ENCODE measurements at places on chromosomes 12 and 14.

GRCh38 chr14:21073921-21074320 lies 3.8 kb downstream of the ARHGEF40 start:
- no peak for DNase-seq

DNA sequence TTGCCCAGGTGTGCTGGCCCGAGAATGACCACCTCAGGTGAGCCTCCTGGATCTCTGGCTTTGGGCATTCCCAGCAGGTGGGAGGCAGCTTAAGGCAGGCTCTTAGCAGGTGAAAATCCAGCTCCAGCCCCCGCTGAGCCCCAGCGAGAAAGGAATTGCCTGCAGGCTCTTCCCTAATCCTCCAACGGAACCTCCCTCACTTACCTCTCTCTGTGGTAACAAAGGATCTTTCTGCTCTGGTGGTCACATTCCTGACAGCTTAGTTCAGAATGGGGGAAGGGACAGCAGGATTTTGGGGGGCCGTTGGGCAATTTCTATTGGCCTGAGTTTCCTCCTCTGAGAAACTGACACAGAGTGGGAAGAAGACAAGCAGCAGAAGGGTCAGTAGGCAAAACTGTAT lies 116.0 kb upstream of the LHX5 start:
- DNase-seq, result no peak

DNA sequence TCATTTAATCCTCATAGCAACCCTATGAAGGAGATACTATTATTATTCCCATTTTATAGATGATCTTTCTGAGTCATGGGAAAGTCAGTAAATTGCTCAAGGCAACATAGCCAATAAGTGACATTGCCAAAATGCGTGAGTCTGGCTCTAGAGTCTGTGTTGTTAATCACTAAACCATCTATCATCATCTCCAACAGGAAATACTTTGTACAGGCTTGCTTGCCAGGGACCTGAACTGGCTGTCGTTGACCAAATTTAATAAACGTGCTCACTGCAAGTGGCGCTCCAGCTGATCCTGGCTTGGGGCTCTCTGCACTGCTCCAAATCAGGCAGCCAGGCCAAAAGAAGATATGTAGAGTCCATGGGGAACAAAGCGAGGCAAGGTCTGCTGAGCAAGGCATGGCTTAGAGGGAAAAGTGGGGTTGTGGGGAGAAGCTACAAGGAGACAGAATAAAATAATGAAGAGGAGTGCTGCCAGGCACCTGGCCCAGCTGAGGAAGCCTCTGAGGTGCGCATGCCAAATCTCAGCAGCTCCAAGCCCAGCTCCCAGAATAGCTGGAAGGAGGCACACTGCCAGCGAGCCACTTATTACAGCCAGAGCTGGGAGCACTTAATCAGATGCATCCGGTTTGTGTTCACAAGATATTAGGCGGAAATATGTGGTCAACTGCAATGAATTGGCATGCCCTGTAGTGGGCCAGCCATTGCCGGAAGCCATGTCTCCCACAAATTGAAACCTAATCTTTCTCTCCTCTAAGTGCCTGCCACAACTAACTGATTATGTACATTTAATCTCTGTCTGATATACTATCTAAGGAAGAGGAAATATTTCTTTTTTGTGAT lies 43.3 kb upstream of the PTPRO start:
- DNase-seq, result no peak

GRCh38 chr14:63709589-63709988 lies 18.3 kb downstream of the SGPP1 start:
- no peak for DNase-seq

GRCh38 chr12:51986834-51987233 lies 19.9 kb upstream of the TAMALIN start:
- no peak for DNase-seq

- no peak for DNase-seq
Measured at GRCh38 chr12:47205532-47206449, 126.0 kb upstream of the AMIGO2 start.

- no peak for DNase-seq
Measured at GRCh38 chr14:30708157-30708556, 86.0 kb downstream of the SCFD1 start.

- peak; percentile 71 for DNase-seq
Measured at GRCh38 chr14:31927348-31927832, 149.7 kb upstream of the ARHGAP5 start.

DNA sequence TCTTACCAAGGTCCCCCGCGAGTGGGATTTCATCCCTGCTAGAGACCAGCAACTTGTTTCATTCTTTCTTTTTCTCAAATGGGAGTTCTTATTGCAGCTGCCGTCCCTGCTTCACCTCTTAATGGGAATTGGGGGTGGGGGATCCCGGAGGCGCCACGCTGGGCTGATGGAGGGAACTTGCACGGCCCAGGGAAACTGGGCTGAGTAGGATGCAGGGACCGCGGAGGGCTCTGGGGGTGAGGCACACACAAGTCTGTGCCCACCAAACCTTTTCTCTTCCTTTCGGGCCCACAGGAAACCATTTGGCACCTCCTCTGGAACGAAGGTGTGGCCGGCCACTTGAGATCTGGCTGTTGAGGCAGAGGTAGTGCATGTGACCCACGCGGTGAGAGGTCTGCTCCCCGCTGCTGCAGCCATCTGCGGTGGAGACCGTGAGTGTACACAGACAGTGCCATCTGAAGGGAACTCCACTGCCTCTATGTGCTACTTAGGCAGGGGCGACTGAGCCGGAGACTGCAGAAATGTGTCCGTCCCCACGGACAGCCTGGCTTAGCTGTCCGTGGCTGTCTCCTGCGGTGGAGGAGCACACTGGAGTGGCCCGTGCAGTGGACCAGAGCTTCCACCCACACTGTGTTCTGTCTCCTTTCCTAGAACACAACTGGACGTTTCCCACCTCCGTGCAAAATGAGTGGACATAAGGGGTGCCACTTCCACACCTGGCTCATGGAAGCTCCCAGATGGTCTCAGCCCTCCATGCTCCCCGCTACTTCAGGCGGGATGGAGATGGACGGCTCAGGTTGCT lies 42.1 kb upstream of the TESC start:
- DNase-seq, result no peak

DNA sequence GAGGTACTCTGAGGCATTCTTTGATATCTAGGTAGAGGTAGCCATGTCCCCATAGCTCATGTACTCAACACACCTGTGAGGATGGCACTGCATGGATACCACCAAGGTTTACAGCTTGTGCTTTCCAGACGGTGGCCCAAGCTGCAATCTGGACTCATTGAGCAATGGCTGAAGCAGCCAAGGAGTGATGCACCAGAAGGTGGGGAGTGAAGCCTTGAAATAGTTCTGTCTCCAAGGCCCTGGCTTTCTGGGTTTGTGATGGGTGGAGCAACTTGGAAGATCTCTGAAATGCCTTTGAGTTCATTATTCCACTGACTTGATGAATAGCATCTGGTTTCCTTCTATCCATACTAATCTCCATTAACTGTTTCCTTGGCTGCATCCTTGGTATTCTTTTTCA lies 290.0 kb upstream of the NOVA1 start:
- no peak for DNase-seq

- no peak for DNase-seq
Measured at GRCh38 chr14:93970585-93970964, 5.8 kb downstream of the ASB2 start.

DNA sequence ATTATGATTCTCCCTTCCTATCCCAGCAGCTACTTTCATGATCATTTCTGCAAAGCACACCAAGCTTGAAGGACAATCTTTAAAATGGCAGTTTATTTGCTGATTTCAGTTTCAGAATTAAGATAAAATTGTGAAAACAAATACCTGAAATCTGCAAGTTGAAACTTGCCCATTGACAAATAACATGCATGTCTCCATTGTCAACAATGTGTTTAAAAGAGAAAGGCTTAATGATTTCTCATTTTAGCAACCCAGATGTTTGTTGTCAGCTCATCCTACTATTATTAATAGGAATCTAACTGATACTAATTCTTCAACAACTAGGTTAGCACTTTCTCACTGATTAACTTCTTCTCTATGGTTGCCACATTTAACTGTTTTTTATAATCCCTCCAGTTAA lies 474.6 kb downstream of the PRKD1 start:
- no peak for DNase-seq

DNA sequence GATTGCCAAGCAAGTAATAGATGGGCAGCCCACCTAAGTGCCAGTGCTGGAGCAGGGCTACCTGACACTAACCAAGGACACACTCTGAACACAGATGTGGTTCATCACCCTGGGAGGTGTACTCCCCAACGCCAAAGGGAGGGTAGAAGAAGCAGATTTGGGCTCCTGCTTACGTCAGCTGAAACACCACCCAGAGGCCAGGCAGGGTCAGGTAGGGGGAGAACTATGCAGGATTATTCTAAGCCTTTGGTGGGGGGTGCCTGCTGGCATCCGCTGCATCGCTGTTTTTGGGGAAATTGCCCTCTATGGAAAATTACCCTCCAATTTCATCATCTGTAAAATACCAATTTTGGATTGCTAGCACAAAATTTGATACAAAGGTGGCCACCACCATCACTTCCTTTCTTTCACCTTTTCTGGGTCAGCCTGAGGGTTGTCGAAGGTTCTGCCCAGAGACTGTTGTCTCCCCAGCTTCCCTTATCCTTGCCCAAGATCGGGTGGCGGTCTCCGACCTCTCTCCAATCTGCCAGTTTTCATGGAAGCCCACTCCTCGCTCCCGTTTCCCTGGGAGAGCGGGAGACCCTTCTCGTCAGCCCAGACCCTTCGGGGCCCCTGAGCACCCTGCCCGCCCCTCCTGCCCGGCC lies 535 bp downstream of the BIN2 start:
- DNase-seq, result no peak

- DNase-seq, result no peak
Measured at GRCh38 chr12:124566997-124567672, at the start of gene NCOR2. Gene NCOR2, minus strand, starts transcription at chr12:124567612. Its CDS starts 72,361 bp downstream, at chr12:124495251.

- no peak for DNase-seq
Measured at GRCh38 chr12:52122904-52123303, 43.4 kb downstream of the SMIM41 start.

DNA sequence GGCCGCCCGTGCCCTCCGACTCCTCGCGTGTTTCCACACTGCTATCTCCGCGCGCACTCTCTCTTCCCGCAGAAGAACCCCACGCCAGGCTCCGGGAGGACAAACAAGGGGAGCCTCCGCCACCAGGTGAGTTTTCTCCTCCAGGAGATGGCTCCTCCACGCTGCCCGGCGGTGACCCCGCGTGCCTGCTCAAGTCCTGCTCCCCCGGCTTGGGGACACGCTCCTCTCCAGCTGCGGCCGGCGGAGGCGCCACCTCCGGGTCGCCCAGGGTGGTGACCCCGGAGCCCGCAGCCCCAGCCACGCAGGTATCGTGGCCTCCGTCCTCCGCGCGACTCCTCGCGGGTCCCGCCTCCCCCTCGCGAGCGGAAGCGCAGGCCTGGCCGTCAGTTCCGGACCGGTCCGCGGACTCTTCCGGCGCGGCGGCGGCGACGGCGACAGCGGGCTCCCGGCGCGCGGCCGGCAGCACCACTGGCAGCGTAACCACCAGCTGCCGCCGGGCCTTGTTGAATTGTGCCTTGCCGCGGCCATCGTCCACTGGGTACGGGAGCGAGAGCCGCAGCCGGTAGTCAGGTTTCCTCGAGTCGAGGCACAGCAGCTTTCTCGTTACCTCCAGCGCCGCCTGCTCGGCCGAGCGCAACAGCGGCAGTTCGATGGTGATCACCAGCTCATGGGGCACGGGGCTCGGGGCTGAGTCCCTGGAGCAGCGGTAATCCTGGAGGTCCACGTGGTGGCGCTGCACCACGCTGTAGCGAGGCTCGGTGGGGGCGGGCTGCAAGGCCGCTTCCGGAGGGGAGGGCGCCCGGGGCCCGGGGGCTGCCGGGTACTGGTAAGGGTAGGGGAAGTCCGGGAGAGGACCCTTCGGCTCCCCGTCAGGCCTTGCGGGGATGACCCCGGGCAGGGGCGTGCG lies 1.2 kb downstream of the DNAAF2 start:
- peak; percentile 93 for DNase-seq

- DNase-seq, result no peak
Measured at GRCh38 chr14:82075566-82075965, 541.9 kb upstream of the SEL1L start.

DNA sequence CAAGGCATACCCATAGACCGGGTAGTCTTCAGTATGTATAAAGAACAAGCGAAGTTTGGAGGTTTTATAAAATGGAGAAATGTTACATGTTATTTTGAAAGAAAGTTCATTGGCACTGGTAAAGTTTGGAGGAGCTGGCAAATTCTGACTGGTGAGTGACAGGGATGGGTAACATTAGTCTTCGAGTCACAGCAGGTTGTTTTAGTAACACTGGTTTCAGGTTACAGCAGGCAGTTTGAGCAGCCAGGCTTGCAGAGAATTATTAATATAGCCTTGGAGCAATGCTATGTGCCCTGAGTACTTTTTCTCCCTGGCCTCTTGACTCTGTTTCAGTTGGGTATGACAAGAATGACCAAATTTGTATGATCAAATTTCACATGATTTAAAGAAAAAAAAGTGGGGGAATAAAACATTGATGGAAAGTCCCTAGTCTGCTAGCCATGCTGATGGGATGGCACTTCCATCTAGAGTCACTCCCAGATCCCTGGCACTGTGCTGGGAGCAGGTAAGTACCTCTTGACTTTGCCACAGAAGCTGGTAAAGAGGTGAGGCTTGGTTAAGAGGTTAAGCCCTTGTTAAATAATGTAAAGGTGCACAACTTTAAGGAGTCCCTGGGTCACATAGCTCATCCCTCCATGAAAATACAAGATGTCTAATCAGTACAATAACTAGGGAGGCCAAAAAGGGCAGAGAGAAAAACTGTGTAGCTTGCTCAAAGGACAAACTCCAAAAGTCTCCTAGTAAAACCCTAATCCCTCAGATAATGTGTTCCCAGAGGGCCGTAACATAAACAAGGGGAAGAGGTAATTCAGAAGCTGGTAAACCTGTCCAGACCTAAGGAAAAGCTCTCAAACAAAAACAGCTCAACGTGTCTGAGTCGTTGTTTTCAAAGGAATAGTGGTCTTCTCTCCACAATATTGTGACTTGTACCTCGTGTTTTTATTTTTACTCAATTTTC lies 12.7 kb upstream of the SVOP start:
- no peak for DNase-seq

DNA sequence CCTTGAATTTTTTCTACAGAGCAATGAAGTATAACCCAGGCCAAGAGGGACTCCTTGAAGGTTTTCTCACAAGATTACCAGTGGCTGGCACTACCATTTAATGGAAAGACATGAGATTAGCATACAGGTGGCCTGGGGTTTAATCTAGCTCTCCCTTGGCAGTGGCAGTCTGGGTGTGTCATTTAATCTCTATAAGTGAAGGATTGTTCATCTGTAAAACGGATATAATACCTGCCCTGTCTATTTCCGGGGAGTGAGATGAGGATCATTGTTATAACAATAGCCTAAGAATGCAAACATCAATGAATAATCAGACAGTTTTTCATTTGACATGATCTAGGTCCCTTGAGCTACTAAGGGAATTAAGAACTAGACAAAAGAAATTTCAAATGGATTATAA lies 168.7 kb upstream of the CPNE8 start:
- no peak for DNase-seq

- DNase-seq, result no peak
Measured at GRCh38 chr12:62582065-62582366, 115.4 kb downstream of the MON2 start.

- DNase-seq, result no peak
Measured at GRCh38 chr12:32893043-32893442, 3.5 kb downstream of the PKP2 start.

DNA sequence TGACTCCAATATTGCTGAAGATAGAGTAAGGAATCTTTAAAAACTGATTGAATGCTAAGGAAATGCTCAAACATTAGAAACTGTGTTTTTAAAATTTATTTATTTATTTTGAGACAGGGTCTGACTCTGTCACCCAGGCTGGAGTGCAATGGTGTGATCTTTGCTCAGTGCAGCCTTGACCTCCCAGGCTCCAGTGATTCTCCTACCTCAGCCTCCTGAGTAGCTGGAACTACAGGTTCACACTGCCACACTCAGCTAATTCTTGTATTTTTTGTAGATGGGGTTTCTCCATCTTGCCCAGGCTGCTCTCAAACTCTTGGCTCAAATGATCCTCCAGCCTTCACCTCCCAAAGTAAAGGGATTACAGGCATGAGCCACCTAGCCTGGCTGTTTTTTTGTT lies 3.3 kb upstream of the DCAF5 start:
- no peak for DNase-seq

Measured in smooth muscle cell of the brain vasculature (primary cell).